Smooth muscle cell of trachea (primary cell): ENCODE measurements at places on chromosomes 3 and 15. TPM values are rescaled to one million over a fixed set of nuclear protein-coding genes. Genes with fewer than 3 reads are reported as not detected.

The MNS1 gene
- 1.2 and 3.9 TPM in 2 replicates for total RNA-seq

The TRAK1 gene
- total RNA-seq = 32.6 and 41.5 TPM in 2 replicates

The ROBO2 gene
- total RNA-seq = 1.0 and 2.8 TPM in 2 replicates

The NTRK3 gene
- under 0.01 and 0.17 TPM in 2 replicates for total RNA-seq

The BNC1 gene
- 6.1 and 7.9 TPM in 2 replicates for total RNA-seq

The CAMKV gene
- total RNA-seq = not detected in 2 replicates

The FOXB1 gene
- total RNA-seq = not detected in 2 replicates
